ENCODE measurements at places on chromosomes 6 and 20.

- DNase-seq: no peak
These were observed 40.5 kb upstream of the JARID2 start for GRCh38 chr6:15205321-15205720.

DNA sequence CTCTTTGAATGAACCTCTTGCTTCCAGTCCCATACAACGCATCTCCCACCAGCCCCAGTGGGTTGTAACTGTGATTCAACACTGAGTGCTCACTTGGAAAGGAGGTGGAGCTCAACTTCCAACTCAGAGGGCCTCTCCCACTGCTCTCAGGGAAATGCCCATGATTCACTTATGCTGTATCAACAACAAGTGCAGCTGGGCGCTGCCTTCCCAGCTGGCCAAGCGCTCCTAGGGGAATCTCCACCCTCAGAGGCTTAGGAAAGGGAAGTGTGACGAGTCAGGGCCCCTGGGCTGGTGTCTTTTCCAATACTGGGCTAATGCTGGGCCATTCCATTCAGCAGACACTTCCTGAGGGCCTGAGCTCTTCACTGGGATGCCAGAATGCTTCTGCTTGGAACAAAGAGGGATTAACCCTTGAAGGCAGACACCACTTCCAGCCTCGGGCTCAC is 8.1 kb upstream of the OCSTAMP start:
- no peak for DNase-seq

GRCh38 chr6:51019806-51020205 is 201.1 kb downstream of the TFAP2B start:
- DNase-seq: no peak

DNA sequence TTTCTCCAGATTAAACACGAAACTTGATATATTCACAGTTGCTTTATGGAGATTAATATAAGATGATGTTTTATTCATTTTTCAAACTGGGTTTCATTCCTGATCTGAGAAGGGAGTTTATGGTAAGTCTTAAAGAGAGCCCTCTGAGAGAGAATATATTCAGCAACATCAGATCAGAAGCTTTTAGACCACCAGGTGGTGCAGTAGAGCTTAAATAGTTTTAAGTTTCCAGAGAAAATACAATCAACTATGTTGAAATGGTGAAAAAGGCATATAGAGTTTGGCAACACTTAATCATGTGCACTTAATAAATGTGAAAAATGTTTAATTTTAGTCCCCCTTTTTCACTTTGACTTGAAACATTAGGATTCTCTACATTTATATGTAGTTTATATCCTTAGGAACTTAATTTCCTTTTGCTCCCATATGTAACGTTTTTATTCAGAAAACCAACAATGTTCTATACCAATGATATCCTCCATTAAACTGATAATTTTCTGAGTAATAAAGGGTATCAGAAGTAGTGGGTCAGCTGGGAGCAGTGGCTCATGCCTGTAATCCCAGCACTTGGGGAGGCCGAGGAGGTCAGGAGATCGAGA is 86.4 kb upstream of the CLDN20 start:
- no peak for DNase-seq

DNA sequence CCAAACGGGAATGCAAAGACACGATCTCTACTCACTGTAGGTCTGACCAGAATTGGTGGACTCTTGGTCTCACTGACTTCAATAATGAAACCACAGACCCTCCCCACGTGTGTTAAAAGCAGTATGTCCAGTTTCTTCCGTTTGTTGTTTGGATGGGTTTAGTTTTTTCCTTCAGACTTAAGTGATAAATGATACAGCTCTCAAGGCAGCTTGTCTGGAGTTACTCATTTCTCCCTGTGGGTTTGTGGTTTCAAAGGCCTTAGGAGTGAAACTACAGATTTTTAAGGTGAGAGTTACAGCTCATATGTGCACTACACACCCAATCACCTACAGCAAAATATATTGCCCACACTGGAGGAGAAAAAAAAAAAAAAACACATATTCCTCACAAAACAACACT is 86.7 kb upstream of the STMND1 start:
- no peak for DNase-seq

DNA sequence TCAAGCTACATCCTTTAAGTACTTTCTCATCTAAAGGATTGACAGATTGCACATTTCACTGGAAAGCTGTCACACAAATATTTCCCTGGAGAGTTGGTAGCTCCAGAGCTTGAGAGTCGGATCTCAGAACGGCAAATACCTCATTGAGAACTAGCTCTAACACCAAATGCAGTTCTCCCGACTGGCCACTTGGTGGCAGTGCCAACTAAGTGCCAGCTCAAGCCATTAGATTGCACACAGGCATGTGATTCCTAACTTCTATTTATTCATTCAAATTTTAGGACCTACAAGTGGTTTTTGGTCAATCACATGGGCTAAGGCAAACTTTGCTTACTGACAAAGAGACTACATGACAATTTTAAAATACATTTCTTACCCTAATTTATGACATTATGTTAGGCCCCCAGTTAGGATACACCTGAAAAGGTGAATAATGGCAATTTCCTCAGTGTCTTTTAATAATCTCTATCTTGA is 7.9 kb upstream of the MCHR2 start:
- no peak for DNase-seq

- no peak for DNase-seq
These were observed 99.2 kb upstream of the RREB1 start for GRCh38 chr6:7008451-7008988.

DNA sequence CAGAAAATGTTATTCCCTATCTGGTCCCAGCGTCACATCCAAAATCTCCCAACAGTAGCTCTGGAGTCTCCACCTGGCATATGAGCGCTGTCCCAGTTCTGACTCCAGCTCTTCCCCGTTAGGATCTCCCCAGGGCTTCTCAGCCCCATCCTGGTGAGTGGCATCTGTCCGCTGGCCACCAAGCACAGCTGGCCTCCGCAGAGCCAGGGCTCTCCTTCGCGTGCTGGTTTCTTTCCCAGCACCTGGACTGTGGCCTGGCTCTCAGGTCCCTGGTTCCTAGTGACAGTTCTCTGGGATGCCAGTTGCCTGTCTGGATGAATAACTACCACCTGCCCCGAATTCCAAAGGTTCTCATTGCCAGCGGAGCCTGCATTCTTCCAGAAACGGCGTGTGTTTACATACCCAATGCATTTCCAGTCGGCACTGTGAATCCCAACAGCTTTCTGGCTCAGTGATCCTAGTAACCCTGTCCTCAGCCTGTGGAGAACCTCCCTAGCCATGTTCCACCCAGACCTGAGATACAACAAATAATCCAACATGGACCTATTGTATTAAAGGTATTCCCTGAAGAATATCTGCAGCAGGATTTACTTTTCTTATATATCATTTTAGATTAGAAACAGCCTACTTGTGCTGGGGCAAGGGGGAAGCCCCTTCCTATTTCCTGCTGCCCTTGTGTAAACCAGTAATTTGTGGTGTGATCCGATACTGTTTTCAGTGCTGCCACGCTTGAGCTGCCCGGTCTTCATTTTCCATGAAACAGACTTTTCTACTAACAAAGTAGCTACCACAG is 69.9 kb upstream of the PDE10A start:
- DNase-seq: no peak

DNA sequence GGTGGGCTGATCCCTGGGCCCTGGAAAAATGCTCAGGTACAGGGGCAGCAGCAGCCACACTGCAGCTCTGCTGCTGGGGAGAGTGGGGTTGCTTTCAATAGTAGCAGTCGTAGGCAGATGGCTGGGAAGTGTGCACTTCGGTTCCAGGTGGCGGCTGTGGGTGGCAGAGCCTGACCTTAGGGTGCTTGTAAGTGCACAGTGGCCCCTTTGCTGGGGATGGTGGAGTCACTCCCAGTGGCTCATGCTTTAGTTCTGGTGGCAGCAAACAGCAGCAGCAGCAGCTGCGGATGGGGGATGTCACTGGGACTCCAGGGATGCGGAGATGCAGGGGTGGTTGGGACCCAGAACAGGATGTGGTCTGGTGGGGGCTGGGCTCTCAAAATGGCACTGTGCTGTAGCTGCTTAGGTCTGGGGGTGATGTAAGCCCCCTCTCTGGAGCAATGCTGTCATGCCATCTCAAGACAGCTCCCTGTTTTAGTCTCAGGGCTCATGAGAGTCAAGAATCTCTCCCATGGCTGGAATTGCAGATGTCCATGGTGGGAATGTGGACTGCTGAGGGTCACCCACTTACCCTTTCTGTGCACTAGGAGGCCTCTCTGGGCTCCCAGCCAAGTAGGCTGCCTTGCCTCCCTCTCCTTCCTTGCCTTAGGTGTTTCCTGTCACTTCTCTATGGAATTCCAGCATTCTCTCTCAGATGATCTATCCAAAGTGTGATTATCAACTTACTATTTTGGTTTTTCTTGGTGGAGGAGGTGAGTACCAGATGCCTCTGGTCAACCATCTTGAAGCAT is 146.7 kb upstream of the SLC22A23 start:
- DNase-seq: no peak

DNA sequence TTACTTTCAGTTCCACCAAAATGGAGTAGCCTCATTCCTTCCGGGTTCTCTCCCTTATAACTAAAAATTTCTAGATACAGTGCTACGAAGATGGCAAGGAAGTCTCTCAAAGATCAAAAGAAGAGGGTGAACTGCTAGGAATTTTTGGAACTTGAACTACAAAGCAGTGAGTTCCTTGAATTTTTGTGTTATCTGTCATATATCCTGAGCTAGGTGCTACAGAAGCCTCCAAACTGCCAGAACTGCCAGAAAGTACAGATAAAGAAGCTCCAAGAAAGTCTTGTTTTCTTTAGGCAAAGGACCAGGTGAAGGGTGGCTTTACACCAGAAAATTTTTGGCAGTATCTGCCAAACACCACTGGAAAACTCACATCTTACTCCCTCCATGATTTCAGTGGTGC is 218.8 kb upstream of the FLRT3 start:
- DNase-seq: no peak

All from iPS DF 6.9 (cell line).